G401 (cell line): ENCODE measurements at places on chromosomes 16 and 17. TPM values are rescaled to one million over a fixed set of nuclear protein-coding genes. Genes with fewer than 3 reads are reported as not detected.

DNA sequence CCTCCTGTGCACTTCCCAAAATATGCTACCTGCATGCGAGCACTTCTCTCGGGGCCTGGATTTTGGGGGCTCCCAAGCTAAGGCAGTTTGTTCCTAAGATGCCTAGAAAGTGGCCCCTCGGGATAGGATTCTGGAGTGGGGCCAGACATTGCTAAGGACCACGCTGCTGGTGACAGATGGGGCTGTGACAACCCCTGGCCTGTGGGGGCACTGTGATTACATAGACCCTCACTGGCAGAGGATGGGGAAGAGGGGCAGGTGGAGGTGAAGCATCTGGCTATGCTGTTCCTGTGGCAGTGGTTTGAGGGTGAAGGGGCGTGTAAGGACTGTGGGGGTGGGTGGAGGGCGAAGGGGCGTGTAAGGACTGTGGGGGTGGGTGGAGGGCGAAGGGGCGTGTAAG lies 128.4 kb downstream of the ENGASE start:
- no peak for DNase-seq

GRCh38 chr16:13587181-13587580 lies 332.8 kb upstream of the ERCC4 start:
- no peak for DNase-seq

- no peak for DNase-seq
Measured at GRCh38 chr16:57763285-57764005, 27.9 kb downstream of the KATNB1 start.

METRN gene
- total RNA-seq = 428 and 493 TPM in 2 replicates

WDR45B gene
- 109 and 117 TPM in 2 replicates for total RNA-seq

SOX15 gene
- total RNA-seq = 6.8 and 12.1 TPM in 2 replicates

PRDM7 gene
- not detected in 2 replicates for total RNA-seq

KIF19 gene
- total RNA-seq = not detected in 2 replicates
